ENCODE measurements at places on chromosomes 16 and 17. TPM values are rescaled to one million over a fixed set of nuclear protein-coding genes. Genes with fewer than 3 reads are reported as not detected.
A peak's percentile ranks its signal among the peaks of the same experiment; 100 is the strongest.

The PDE6G gene
- total RNA-seq, result 2.2 TPM

The FOXL1 gene
- not detected for total RNA-seq

The KRTAP3-1 gene
- not detected for total RNA-seq

The CSH2 gene
- not detected for total RNA-seq

The CCL1 gene
- 52.8 TPM for total RNA-seq

The ELMO3 gene
- total RNA-seq, result 5.3 TPM

The SLC6A4 gene
- total RNA-seq, result not detected

The PAGR1 gene
- total RNA-seq, result 41.9 TPM

The PRAC2 gene
- total RNA-seq, result not detected

The ST6GALNAC1 gene
- not detected for total RNA-seq

The C1QTNF1 gene
- 0.22 TPM for total RNA-seq

DNA sequence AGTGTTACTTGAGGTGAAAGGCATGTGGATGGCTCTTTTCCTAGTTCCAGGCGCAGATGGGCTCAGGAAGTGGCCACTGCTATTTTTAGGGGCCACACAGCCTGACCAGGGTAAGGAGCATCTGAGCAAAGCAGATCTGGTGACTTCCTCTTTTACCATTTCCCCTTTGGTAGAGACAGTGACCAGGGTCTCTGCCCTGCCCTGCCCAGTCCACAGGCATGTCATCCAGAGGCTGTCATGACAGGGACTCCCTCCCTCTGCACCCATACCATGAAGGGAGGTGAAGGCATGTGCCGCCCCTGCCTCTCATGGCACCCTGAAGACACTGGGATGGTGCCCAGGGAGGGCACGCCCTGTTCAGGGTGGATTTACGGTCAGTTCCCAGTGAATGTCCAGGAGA, 2.2 kb downstream of the PLA2G15 start:
- no peak for DNase-seq
- no peak overlapping the region for H3K27ac ChIP-seq
- no peak overlapping the region for H3K4me3 ChIP-seq
- H3K27me3 ChIP-seq, result no peaks in the 10 kb centered on the region

- peaks cover 8% of the 10 kb centered on the region for H3K36me3 ChIP-seq
- no peak for DNase-seq
- no peaks in the 10 kb centered on the region for H3K27me3 ChIP-seq
- H3K27ac ChIP-seq, result peak overlapping the region; percentile 91
Observed at GRCh38 chr16:11740567-11740966, 2.1 kb downstream of the TXNDC11 start.

- H3K27ac ChIP-seq, result no peak overlapping the region
- DNase-seq, result no peak
- H3K4me3 ChIP-seq, result peak overlapping the region; percentile 41
- no peaks in the 10 kb centered on the region for H3K36me3 ChIP-seq
Observed at GRCh38 chr17:81223762-81224130, 981 bp upstream of the CEP131 start.

GRCh38 chr17:65446043-65446442, 115.4 kb downstream of the AXIN2 start:
- no peaks in the 10 kb centered on the region for H3K4me1 ChIP-seq
- no peaks in the 10 kb centered on the region for H3K27me3 ChIP-seq
- no peak overlapping the region for H3K27ac ChIP-seq

DNA sequence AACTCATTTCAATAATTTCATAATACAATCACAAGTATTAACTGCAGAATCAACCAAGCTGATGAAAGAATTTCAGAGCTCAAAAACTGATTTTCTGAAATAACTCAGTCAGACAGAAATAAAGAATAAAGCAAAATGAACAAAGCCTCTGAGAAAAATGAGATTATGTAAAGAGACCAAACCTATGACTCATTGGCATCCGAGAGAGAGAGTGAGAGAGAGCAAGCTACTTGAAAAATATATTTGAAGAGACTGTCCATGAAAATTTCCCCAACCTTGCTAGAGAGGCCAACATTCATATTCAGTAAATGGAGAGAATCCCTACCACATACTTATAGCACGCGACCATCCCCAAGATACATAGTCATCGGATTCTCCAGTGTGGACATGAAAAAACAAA, 1376.4 kb downstream of the CDH11 start:
- no peak overlapping the region for H3K4me3 ChIP-seq
- H3K27me3 ChIP-seq, result no peaks in the 10 kb centered on the region
- no peaks in the 10 kb centered on the region for H3K36me3 ChIP-seq
- no peak overlapping the region for H3K27ac ChIP-seq

GRCh38 chr17:74962622-74963394, 9.8 kb downstream of the HID1 start:
- H3K27me3 ChIP-seq, result no peaks in the 10 kb centered on the region
- H3K36me3 ChIP-seq, result no peaks in the 10 kb centered on the region
- no peak overlapping the region for H3K4me3 ChIP-seq

GRCh38 chr16:31474173-31474714, 2.3 kb downstream of the TGFB1I1 start:
- H3K27ac ChIP-seq, result no peak overlapping the region
- no peak for DNase-seq
- H3K27me3 ChIP-seq, result peaks cover 13% of the 10 kb centered on the region
- H3K4me3 ChIP-seq, result no peak overlapping the region

DNA sequence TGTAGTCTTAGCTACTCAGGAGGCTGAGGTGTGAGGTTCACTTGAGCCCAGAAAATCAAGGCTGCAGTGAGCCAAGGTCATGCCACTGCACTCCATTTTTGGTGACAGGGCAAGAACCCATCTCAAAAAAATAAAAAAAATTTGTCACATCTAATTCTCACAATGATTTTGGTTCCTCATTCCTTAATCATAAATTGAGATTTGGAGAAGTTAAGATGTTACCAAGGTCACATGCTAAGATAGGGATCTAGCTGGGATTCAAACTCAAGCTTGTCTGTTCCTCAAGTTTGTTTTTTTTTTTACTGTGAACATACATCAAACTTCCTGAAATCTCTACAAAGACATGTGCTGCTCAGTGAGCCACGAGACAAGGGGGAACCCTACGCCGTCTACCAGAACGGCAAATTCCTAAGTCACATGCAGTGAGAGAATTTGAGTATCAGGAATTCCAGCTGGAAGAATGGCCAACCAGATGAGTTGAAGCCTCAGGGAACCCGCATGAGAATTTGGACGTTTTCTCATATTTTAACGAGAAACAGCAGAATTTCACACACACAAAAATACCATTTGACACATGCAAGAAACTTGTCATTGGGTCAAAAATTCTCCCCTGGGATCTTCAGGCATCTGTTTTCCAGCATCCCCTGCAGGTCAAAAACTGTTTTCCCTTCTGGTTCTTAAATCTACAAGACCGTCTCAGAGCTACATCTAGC, 414.1 kb upstream of the GOT2 start:
- H3K4me1 ChIP-seq, result no peaks in the 10 kb centered on the region
- no peaks in the 10 kb centered on the region for H3K36me3 ChIP-seq
- H3K27me3 ChIP-seq, result no peaks in the 10 kb centered on the region

- H3K27me3 ChIP-seq, result peaks cover 5% of the 10 kb centered on the region
- H3K27ac ChIP-seq, result no peak overlapping the region
- no peaks in the 10 kb centered on the region for H3K36me3 ChIP-seq
Observed at GRCh38 chr17:1229349-1229899, 40.8 kb upstream of the BHLHA9 start.

DNA sequence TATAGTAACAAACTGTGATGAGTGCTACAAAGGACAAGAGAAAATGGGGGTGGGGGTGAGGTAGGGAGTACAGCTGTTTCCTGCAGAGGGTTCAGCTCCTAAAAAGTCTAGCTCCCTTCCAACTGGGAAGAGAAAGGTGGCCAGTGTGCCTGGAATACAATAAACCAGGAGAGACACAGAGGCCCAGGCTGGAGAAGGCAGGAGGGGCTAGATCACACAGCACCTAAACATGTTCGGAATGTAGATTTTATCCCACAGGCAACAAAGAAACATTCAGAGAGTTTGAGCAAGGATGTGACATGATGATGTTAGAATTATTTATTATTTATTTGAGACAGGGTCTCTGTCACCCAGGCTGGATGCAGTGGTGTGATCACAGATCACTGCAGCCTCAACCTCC, 10.2 kb downstream of the TEX2 start:
- H3K36me3 ChIP-seq, result no peaks in the 10 kb centered on the region
- no peak overlapping the region for H3K4me3 ChIP-seq
- H3K27me3 ChIP-seq, result no peaks in the 10 kb centered on the region
- no peak overlapping the region for H3K27ac ChIP-seq
- no peak for DNase-seq

- no peaks in the 10 kb centered on the region for H3K36me3 ChIP-seq
- H3K4me1 ChIP-seq, result peaks cover 83% of the 10 kb centered on the region
- H3K4me3 ChIP-seq, result peak overlapping the region; percentile 73
- peak overlapping the region; percentile 60 for H3K27ac ChIP-seq
Observed at GRCh38 chr17:39776252-39776651, 38.5 kb downstream of the GRB7 start.

DNA sequence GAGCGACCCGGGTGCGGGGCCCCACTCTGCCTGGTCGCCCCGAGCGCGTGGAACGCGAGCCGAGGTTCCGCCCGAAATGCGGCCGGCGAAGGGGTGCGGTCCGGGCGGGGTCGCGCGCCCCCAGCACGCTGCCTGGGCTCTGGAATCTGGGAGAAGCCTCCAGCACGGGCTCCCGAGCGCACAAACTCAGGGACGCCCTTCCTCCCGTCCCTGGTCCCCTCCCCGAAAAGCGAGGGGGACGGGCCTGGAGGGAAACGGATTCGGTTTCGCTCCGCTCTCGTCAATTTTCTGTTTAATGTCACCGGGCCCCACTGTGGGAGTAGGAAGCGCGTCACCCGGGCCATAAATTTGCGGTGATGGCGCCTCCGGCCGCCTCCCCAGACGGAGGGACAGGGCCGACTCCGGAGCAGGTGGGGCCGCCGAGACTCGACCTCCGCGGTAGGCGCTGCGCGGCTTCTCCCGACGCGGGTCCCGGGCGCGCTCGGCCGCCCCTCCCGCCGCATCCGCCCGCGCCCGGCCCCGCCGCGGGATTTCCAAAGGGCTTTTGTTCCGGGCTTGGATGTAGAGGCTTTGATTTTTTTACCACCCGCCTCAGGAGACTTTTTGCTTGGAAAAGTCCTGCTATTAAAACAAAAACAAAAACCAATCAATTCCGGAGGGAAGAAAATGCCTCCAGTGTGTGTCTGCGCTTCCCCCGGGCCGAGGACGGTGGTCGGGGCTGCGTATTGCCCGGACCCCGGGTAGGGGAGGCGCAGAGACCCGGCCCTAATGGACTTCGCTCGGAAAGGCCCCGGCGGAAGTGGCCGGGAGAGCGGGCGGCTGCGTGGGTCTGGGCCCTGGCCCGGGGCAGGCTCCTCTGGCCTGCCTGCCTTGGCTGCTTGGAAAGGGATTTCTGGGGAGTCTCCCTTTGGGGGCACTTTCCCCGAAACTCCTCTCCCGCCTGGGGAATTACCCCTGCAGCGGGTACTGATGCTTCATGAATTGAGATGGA, 7.9 kb upstream of the BAHCC1 start:
- H3K4me3 ChIP-seq, result peak overlapping the region; percentile 50
- no peaks in the 10 kb centered on the region for H3K36me3 ChIP-seq
- peak overlapping the region; percentile 54 for H3K27ac ChIP-seq
- H3K4me1 ChIP-seq, result no peaks in the 10 kb centered on the region
- DNase-seq, result no peak
- peaks cover 49% of the 10 kb centered on the region for H3K27me3 ChIP-seq

DNA sequence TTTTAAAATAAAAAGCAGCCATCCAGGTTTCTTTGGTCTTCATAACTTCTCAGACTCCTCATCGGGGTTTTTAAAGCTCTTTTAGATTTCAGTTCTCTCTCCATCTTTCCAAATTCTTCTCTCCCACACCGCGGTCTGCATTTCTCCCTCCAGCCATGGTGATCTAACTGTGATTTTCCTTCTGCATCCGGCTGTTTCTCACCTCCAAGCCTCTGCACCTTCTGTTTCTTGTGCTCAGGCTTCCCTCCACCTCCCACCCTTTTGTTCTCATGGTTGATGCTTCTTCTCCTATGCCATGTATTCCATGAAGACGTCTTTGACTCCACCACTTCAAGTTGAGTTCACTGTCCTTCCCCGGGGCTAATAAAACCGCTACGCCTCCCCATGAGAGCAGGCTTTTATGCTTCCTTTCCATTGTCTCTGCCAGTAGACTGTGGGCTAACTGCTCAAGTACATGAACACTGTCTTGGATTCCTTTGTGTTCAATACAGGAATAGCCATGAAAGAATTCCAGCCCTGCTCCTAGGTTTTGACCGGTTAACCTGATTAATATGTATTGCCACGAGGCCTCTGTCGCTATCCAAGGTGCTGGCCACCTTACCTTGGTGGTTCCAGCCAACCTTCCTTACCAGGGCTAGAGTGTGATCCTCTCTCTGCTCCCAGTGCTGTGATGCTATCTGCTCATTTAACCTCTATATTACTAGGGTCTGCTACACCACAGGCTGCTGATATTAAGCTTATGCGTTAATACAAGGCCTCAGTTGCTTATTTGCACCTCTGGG, 625.1 kb downstream of the HS3ST4 start:
- H3K36me3 ChIP-seq, result no peaks in the 10 kb centered on the region
- no peak for DNase-seq
- no peak overlapping the region for H3K27ac ChIP-seq

DNA sequence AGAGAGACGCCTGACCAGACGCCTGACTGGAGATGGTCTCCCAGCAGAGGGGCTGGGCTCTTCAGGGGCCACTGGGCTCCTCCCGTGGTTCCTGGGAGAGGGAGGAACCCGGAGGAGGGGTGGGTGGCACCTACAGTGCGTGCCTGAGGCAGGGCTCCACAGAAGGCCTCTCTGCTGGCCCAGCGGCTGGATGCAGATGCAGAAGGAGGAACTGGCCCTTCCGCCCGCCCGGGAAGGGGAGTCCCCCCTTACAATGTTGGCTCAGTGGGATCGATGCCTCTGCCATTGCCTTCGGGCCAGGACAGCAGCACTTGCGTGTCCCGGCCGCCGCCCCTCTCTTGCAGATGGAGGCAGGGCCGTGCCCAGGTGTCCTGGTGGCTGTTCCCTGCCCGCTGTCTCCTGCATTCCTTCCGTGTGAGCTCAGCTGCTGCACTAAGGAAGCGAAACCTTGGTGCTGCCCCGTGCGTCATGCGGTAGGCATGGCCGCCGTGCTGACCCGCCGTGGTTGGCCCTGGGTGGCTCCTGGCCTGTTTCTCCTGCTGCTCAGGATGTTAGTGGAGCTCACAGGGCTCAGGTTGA, 15.1 kb downstream of the BAIAP2 start:
- H3K36me3 ChIP-seq, result no peaks in the 10 kb centered on the region
- no peak overlapping the region for H3K4me3 ChIP-seq
